ENCODE measurements at places on chromosomes 3 and 15. TPM values are rescaled to one million over a fixed set of nuclear protein-coding genes. Genes with fewer than 3 reads are reported as not detected.

CYP1A1 gene
- not detected for total RNA-seq

SNUPN gene
- 15.8 TPM for total RNA-seq

BCHE gene
- total RNA-seq: 9.4 TPM

MAP2K5 gene
- 12.6 TPM for total RNA-seq

ACKR2 gene
- total RNA-seq: 83.1 TPM

KLHL40 gene
- total RNA-seq: not detected

GOLGA8Q gene
- 0.54 TPM for total RNA-seq

SKIL gene
- 66.0 TPM for total RNA-seq

CAMK1 gene
- 2.5 TPM for total RNA-seq
